ENCODE measurements at places on chromosomes 2 and 18.

GRCh38 chr2:241859017-241859435 is 332 bp upstream of the PDCD1 start:
- no peak for DNase-seq

GRCh38 chr2:216350214-216350791 is 22.0 kb downstream of the MARCHF4 start:
- DNase-seq, result no peak

- DNase-seq, result no peak
Observed at GRCh38 chr2:73177645-73178255, 24.6 kb upstream of the NOTO start.

DNA sequence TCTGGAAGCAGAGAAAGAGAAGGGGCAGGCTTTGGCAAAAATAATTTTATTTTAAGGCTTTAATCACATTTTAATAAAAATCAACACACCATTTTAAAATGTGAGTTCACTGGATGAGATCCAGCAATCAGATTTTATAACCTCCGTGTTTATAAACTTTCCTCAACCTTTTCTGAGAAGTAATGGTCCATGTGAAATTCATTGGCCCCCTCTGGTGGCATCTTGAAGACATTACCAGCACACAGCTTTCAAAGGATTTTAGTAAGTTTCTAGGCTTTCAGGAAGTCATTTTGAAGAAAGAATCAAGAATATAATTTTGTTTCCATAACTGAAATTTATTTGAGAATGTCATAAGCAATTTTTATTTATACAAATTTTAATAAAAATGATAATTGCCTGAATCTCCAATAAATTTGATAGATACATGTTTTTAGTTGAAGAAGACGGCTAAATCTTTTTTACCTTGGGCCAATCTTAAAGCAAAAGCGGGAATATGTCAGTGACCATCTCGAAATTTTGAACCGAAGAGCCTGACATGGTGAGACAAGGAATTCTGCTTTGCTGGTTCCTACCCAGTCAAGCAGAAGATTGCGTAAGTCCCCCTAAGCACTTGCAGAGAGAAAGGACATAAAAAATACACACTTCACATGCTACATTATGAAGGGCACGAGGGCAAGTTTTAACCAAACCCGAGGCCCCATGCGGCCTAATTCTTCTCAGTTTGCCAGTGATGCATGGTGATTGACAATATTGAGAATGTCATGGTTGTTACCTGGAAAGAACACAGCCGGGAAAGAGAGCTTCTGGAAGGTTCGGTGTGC is 128.4 kb upstream of the CBLN2 start:
- DNase-seq, result no peak
